ENCODE measurements at places on chromosomes 7 and 10. TPM values are rescaled to one million over a fixed set of nuclear protein-coding genes. Genes with fewer than 3 reads are reported as not detected.

Gene PVRIG
- total RNA-seq: 0.76 TPM

Gene PPP3CB
- 79.6 TPM for total RNA-seq

Gene WNT8B
- not detected for total RNA-seq

Gene TEX36
- total RNA-seq: not detected

Gene TMEM236
- total RNA-seq: 59.9 TPM

Gene FKBP6
- total RNA-seq: not detected

Gene TAS2R41
- not detected for total RNA-seq

Gene NKX2-3
- 4.9 TPM for total RNA-seq

Gene ACHE
- total RNA-seq: 41.4 TPM

Gene SLC29A3
- total RNA-seq: 6.0 TPM

Gene GIMAP5
- 3.1 TPM for total RNA-seq

Gene MOSPD3
- 14.4 TPM for total RNA-seq

Gene ACTA2
- total RNA-seq: 253 TPM

DNA sequence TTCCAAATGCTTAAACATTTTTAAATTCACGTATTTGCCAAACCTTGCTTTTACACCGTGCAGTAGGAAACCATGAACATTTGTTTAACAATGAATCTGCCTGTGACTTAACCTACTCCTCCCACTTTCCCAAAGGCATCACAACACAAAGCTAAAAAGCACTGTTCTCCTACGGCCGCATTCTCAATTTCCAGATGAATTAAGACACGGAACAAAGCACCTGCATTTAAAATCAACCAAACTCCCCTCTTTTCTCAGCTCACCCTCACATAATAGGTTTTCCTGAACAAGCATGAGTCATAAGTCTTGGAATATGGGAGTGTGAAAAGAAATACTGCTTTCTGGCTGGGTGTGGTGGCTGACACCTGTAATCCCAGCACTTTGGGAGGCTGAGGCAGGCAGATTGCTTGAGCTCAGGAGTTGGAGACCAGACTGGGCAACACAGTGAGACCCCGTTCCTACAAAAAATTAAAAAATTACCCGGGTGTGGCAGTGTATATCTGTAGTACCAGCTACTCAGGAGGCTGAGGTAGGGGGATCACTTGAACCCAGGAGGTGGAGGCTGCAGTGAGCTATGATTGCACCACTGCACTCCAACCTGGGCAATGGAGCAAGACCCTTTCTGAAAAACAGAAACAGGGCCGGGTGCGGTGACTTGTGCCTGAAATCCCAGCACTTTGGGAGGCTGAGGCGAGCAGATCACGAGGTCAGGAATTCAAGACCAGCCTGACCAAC lies 51.7 kb upstream of the CYTH3 start:
- DNase-seq: no peak

- DNase-seq: no peak
Observed at GRCh38 chr10:73971636-73972354, 26.1 kb upstream of the VCL start.

- no peak for DNase-seq
Observed at GRCh38 chr7:157881048-157881771, 544.4 kb downstream of the DNAJB6 start.

- DNase-seq: no peak
Observed at GRCh38 chr7:92615861-92616260, 25.7 kb upstream of the FAM133B start.

- no peak for DNase-seq
Observed at GRCh38 chr10:35794703-35795102, 152.6 kb upstream of the FZD8 start.

DNA sequence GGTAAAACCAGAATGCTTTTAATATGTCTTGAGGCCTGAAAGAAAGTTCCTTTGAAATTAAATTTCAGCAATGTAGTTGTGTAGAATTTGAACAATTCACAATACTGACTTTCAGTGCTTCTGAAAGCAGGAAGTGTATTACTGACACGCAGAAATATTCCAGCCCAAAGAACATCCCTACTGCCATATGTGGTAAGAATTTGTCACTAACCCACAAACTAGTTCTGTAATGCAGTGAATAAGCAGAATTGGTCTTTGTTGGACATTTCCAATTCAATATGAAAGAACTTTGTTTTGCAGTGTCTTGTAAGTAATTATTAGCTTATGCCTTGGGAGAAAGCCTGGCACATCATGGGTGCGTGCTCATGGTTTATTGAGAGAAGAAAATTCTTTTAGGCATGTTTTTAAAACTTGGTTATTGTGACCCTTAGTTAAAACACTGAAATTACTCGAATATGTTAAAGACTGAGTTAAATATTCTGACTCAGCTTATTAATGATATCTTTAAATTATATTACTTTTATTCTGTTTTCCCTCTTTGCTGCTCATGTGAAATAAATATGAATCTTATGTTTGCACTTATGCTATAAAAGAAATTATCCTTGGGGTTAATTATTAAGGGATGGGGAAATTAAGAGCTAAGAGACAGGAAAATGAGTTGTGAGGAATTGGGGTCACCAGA lies 33.4 kb downstream of the PTPN12 start:
- DNase-seq: no peak

GRCh38 chr7:87152897-87153641 lies 816 bp downstream of the DMTF1 start:
- peak; percentile 61 for DNase-seq

DNA sequence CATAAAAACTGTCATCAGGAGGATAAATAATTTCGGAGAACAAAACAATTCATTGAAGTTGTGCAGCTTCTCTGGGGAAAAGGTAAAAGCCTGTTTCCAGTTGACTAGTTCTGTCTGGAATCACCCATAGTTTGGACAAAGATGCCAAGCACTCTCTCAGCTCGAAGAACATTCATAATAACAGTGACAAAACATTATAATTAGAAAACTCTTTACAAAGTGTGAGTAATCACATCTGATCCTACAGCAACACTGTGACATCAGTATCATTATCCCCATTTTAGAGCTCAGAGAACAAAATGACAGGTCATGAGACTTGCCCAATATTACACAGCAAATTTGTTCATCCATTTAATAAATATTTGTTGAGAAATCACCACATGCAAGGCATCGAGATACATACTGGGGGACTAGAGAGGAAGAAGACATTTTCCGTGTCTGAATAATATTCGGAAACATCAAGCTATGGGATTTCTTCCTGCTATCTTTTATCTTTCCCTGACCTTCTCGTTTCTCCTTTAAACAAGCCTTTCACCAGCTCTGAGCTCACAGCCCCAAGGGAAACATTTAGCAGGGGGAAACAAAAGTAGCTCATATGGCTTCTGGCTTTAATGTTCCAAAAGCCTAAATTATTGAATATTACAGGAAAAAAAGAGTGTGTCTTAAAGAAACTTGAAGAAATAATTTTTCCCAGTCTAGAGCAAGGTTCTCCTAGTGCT lies 123.3 kb upstream of the GHITM start:
- no peak for DNase-seq

DNA sequence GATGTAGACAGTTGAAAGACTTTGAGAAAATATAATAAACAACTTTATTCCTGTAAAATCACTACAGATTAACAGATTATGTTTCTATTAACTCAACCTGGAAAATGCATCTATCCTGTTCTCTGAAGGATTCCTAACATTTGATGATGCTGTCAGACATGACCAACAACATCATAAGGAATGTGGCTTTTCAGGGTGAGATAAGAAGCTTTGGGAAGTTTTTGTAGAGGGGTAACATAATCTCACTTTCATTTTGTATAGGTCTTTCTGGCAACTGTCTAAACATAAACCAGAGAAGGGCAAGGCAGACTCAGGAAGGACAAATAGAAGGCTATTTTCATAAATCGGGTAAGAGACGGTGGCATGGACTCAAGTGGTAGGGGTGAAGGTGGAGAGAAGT lies 112.2 kb downstream of the TES start:
- DNase-seq: no peak

DNA sequence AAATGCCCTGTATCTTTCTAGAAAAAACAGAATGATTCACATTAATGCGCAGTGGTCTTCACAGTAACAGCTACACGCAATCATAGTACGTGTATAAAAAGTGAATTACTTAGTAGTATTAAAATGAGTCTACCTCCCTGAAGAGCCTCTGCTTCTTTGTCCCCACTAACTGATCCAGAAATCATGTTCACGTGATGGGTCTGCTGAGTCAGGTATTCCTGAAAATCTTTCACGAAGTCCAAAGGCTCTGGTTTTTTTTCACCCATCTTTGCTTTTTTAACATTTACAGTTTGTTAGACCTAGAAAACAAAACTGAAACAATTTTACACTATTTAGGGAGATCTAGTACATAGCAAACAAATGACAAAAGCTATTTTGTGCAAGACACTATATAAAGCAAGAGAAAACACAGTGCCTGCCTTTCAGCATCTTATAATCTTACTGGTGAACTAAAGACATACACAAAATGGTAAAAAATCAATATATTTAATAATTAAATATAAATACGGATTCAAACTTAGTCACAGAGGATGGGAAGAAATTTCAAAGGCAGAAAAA lies 10.2 kb downstream of the IKZF5 start:
- no peak for DNase-seq

DNA sequence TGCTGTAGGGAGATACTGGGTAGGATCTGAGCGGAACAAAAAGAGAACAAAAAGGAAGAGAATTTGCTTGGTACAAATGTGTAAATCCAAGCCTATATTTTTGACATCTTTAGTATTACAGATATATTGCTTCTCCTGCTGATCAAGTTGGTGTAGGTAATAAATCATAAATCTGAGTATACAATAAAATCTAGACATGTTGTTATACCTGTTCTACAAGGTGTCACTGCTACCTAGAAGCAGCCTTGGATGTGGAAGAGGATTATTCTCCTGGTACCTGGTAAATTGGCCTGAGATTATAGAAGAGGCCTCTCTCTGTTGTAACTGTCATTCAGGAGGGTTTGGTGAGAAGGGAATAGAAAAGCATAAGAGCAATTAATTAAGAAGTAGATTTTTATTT lies 89.9 kb upstream of the LSM8 start:
- no peak for DNase-seq

GRCh38 chr7:155684543-155684942 lies 40.1 kb downstream of the RBM33 start:
- DNase-seq: no peak

GRCh38 chr7:139602143-139602722 lies 78.7 kb downstream of the CLEC2L start:
- no peak for DNase-seq

DNA sequence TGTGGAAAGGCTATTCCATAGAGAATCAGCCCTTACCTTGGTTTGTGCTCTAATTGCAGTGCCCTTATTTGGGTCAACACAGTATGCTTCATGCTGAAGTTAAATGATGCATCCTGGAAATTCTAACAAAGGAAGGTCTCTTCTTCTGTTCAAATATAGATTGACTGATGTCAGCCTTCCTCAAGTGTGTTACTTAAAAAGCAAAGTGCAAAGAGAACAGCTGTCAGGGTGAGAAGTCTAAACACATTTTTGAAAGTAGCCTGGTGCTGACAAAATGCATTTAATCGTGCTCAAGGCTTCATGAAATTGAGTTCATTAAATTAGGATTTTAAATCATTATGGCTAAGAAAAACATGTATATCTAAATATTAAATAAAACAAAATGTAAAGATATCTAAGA lies 19.5 kb downstream of the AGR2 start:
- DNase-seq: no peak

DNA sequence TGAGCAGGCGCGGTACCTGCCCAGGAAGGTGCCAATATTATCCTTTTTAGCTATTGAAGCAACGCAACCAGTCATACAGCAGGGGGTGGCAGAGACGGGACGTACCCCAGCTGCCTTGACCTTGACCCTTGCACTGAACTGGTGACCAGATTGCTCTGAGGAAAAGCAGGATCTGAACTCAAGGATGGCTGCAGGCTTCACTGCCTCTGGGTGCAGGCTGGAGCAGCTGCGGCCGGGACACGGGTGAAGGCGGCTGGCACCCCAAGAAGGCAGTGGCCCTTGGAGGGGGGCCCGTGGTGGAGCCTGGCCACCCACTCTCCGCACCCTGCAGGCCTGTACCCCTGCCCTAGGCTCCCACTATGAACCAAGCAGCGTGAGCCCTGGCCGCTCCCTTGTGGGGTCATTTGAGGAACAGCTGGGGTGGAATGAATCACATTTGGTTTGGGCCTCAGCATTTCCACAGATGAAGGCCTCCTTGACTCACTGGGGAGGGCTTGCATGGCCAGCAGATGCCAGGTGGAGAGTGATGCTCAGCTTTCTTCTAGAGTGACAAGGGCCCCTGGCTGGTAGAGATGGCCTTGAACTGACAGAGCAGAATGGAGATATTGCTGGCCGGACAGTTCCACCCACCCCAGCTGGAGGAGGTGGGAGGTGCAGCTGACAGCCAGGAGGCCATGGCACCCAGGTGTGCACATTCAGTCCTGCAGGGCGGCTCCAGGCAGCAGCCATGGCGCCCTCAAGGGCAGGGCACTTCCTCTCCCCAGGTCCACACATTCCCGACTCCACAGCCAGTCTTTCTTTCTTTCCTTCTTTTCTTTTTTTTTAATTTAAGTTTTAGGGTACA lies 218.7 kb downstream of the WDR37 start:
- DNase-seq: no peak

DNA sequence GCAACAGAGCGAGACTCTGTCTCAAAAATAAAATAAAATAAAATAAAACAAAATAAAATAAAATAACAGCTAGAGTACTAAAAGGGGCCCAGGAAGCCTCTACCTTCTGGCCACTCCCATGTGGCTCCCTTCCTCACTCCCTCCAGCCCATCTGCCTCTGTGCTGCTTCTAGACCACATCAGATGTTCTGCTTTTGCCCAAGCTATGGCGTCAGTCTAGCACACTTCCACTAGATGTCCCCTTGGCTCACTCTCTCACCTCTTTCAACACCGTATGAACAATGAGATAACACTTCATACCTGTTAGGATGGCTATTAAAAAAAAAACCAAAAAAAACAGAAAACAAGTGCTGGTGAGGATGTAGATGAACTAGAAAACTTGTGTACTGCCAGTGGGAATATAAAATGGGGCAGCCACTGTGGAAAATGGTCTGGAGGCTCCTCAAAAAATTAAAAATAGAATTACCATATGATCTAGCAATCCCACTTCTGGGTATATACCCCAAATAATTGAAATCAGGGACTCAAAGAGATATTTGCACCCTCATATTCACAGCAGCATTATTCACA lies 132.3 kb downstream of the ARHGAP22 start:
- DNase-seq: no peak

- DNase-seq: no peak
Observed at GRCh38 chr7:138887085-138887710, 89.2 kb upstream of the ATP6V0A4 start.

- DNase-seq: no peak
Observed at GRCh38 chr10:57338823-57339558, 928.7 kb downstream of the IPMK start.

- DNase-seq: no peak
Observed at GRCh38 chr10:119364645-119365600, 157.6 kb downstream of the GRK5 start.

All from mucosa of descending colon (tissue), 3 donors.